Lower leg skin (tissue), 4 donors: ENCODE measurements at places on chromosomes 2 and 18.

DNA sequence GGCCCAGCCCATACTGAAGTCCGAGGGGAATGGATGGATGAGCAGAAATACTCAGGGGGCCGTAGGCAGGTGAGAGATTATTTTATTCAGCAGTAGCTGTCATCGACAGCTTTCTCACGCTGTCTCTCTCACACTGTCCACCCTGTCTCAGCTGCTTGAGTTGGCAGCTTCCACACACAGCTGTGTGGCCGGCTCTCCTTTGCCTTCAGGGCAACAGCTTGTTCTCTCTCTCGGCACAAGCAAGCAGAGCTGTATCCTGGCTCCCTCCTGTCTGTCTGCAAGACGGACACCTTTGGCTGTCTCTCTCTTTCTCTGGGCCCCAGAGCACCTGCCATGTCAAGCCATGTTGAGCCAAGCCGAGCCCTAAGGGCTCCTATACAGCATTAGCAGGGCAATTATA is 9.8 kb upstream of the PAPOLG start:
- DNase-seq: no peak

- no peak for DNase-seq
These were observed 925.7 kb downstream of the EPHA4 start for GRCh38 chr2:220646424-220646823.

GRCh38 chr2:218020281-218020680 is 17.5 kb upstream of the TNS1 start:
- no peak for DNase-seq

DNA sequence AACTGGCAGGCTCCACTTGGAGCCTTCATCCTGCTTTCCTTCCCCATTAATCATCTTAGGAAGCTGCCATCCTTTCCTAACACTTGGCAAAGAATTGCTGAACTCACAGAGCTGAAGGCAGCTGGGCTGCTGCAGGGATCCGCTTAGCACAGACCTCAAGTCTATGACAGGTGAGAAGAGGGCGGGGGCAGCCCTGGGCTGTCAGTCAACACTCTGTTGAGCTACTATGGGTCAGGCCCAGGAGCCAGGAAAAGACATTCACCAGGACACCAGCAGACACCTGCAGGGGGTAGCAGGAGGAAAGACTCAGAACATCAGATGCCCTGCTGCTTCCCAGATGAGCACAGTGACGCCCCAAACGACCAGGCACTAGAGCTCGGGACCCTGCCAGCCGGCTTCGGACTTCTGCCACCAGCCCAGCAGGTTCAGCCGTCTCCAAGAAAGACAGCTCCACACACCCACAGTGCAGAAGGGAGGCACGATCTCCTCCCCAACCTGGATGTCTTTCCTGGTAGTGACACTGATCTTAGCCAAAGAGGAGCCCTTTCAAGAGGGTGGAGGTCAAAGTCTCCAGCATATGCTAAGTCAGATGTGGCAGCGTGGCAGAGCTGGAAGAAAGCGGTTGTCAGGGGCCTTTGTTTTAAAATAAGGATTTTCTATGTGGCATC is 55.2 kb downstream of the SNORC start:
- no peak for DNase-seq

DNA sequence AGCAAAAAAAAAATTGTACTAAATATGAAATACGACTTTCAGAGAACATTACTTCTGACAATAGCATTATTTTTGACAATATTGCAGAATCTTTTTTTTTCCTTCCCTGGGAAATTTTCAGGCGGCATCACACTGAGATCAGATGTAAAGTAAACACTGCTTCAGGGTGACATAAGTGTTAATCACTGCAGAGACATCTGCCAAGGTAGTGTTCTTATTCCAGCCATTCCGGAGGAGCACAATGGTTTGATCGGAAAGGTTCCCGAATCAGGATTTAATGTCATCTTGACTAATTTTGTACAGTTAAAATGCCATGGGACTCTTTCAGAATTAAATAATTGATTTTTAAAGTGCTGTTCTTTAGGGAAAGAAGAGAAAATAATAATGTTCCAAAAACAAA is 56.7 kb upstream of the ZNF236 start:
- no peak for DNase-seq

DNA sequence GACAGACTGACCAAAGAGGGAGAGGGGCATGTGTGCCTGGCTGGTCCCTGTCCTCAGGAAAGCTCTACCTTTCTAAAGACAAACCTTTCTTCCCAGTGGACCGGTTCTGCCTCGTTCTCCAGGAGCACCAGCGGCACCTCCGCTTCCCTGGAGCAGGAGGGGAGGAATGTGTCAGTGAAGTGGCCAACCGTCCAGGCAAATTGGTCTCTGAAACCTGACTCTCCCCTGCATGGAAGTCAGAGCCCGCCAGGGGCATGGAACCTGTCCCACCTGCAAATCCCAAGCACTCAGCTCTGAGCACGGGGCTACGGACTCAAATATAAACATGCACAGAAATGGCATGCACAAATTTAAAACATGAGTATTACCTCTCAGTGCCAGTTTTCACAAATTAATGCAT is 62.9 kb downstream of the COL6A3 start:
- DNase-seq: no peak

DNA sequence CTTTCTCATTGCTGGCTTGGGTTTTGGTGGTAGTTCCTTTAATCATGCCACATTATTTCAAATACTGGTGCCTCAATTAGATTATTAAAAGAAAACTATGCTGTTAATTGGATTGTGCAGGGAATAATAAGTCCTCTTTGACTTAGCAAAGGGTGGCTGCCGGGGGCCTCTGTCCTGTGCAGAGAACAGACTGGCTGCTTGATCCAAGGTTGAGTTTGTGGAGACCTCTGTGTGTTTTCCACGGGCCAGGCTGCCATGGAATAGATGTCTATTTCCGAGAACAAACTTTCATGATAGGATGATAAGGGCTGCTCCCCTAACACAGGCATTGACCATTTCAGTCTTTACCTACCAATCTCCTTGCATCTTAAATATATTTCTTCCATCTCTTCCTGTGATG is 30.4 kb upstream of the OTOS start:
- DNase-seq: no peak

DNA sequence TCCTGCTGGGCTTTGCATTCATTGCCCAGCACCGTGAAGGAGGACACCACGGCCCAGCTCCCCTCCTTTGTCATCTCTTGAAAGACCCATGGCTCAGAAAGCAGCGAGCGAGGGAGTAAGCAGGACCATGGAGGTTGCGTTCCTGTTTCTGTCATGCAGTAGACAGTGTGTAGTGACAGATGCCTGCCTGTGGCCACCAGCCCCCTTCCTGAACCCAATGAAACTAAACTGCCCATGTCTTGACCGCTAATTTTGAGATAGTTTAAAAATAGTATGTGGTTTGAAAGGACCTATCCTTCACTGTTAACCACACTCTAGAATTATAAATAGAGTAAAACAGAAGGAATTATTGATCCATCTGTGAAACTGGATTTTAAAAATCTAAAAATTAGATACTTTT is 88.2 kb downstream of the ASAP2 start:
- DNase-seq: no peak

DNA sequence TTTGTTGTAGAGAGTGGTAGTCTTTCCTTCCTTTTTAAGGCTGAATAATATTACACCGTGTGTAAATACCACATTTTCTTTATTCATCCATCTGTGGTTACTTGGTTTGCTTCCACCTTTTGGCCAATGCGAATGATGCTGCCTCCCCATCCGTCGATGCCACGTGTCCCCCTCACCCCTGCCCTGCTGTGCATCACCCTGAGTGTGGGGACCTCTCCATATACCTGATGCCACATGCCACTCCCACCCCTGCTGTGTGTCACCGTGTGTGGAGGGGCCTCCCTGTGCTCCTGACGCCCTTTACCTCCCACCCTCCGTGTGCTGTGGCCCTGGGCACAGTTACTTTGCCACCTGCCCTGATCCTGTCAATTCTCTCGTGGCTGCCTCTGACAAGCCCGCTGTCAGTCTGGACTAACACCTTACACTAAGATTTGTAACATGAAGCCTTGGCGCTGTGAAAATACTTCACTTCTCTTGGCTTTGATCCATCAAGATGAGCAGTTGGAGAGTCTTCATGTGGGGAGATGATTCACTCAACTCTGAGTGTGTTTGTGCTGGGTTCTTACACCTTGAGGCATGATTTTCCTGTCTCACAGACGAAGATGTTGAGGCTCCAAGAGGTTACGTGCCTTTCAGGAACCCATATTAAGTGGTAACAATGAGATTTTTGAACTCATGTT is 234.0 kb downstream of the ZNF407 start:
- no peak for DNase-seq

- no peak for DNase-seq
These were observed 56.3 kb upstream of the LAPTM4A start for GRCh38 chr2:20107776-20108175.

DNA sequence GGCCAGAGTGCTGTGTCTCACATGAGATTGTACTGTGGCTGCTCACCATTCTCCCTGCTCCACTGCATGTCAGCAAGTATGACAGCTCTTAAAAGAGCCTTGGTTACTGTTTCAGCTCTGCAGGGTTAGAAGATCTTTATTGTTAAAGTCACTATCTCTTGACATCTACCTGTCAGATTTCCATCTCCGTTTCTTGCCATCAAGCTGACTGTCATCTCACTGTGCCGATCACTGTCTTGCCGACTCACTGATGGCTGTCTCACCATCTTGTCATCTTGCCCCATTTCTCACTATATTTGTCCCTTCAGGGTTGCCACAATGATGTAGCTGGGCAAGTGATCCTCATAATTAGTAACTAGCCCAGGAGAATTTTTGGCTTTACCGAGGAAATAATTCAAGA is 800.9 kb upstream of the CDH7 start:
- no peak for DNase-seq

GRCh38 chr2:241399941-241400922 is 44.1 kb downstream of the FARP2 start:
- no peak for DNase-seq

- no peak for DNase-seq
These were observed 59.5 kb downstream of the SCN3A start for GRCh38 chr2:165144315-165144714.

DNA sequence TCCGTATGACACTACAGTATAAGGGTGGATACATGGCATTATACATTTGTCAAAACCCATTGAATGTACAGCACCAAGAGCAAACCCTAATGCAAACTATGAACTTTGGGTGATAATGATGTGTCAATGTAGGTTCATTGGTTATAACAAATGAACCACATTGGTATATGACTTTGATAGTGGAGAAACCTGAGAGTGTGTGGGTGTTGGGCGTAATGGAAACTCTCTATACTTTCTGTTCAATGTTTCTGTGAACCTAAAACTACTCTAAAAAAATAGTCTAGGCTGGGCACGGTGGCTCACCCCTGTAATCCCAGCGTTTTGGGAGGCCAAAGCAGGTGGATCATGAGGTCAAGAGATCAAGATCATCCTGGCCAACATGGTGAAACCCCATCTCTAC is 6.5 kb upstream of the ACTG2 start:
- DNase-seq: no peak
